Activated CD4-positive, alpha-beta T cell treated with anti-CD3 and anti-CD28 coated beads for 36 hours (primary cell): ENCODE measurements at places on chromosomes 1 and 21.
A peak's percentile ranks its signal among the peaks of the same experiment; 100 is the strongest.

DNA sequence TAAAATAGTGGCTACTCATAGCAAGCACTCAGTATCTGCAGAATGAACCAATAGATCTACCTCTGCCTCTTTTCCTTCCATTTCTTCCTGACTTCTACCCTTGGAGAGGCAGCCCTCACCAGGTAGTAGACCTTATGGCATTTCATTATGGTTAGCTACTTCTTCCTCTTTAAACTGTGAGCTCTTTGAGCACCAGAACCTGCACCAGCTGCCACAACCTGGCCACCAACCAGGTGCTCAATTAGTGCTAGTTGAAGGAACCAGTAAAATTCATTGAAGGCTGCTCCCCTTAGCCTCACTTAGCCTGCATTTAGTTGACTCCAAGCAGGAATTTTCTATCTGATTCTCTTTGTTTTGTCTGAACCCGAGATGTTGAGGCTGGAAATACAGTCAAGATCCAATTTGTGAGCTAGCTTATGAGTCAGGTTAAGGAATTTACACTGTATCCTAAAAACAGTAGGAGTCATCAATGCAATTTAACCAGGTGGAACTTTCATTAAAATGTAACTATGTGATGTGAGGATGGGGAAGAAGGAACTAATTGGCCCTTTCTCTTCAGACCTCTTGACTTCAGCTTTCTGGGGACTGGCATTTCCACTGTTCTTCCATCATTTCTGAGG lies 81.5 kb upstream of the UBE2U start:
- peaks cover 7% of the 10 kb centered on the region for H3K27me3 ChIP-seq
- H3K36me3 ChIP-seq: no peaks in the 10 kb centered on the region
- H3K27ac ChIP-seq: no peak overlapping the region
- H3K4me3 ChIP-seq: no peak overlapping the region
- no peak for DNase-seq

GRCh38 chr1:927234-927633 lies 3.5 kb downstream of the SAMD11 start:
- no peak for DNase-seq
- H3K27ac ChIP-seq: no peak overlapping the region
- peaks cover 4% of the 10 kb centered on the region for H3K4me1 ChIP-seq
- no peak overlapping the region for H3K4me3 ChIP-seq

DNA sequence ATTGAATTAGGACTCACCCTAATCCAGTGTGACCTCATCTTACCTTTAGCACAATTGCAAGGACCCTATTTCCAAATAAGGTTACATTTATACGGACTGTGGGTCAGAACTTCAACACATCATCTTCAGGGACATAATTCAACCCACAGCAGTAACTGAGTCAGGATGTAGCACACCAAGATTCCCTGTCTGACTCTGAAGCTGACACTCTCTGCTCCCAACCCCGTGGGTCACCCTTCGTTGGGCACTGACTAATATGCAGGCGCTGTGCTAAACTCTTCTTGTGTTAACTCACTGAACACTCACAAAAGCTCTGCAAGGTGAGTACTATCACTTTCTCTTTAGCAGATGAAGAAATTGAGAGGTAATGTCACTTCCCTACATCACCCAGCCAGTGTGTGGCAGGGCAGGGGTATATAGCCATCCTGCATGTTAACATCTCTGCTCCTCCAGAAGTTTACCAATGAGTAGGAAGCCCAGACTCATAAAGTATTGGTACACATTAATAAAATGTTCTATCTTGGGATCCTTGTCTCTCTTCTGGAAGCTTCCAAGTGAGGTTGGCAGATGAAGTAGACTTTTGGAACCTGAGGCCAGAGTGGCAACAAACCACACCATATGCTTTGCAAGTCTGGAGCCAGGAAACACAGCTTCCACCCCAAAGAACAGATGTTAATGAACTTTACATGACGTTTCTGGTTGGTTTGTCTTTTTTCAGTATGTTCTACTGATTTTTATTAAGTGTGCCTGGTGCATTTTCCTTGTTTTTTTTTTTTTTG lies 139.2 kb upstream of the KLHDC7A start:
- peaks cover 6% of the 10 kb centered on the region for H3K27me3 ChIP-seq
- H3K27ac ChIP-seq: no peak overlapping the region

GRCh38 chr1:48924099-48924498 lies 147.4 kb upstream of the BEND5 start:
- DNase-seq: no peak
- H3K36me3 ChIP-seq: no peaks in the 10 kb centered on the region
- no peak overlapping the region for H3K4me3 ChIP-seq
- H3K27me3 ChIP-seq: peaks cover 2% of the 10 kb centered on the region

GRCh38 chr1:198169672-198170071 lies 12.9 kb downstream of the NEK7 start:
- no peaks in the 10 kb centered on the region for H3K27me3 ChIP-seq
- peaks cover 96% of the 10 kb centered on the region for H3K4me1 ChIP-seq
- peak overlapping the region; percentile 13 for H3K4me3 ChIP-seq
- no peak for DNase-seq
- peaks cover 10% of the 10 kb centered on the region for H3K36me3 ChIP-seq

GRCh38 chr1:31843506-31843905 lies 27.7 kb upstream of the SPOCD1 start:
- H3K27me3 ChIP-seq: no peaks in the 10 kb centered on the region
- no peak overlapping the region for H3K4me3 ChIP-seq
- DNase-seq: no peak
- no peaks in the 10 kb centered on the region for H3K36me3 ChIP-seq
- peaks cover 46% of the 10 kb centered on the region for H3K4me1 ChIP-seq

- H3K4me1 ChIP-seq: no peaks in the 10 kb centered on the region
- no peak overlapping the region for H3K4me3 ChIP-seq
- peaks cover 7% of the 10 kb centered on the region for H3K27me3 ChIP-seq
- no peak for DNase-seq
- H3K27ac ChIP-seq: no peak overlapping the region
These were observed 173.7 kb downstream of the CLEC20A start for GRCh38 chr1:178323067-178323466.

- peaks cover 17% of the 10 kb centered on the region for H3K27me3 ChIP-seq
- no peak for DNase-seq
- no peak overlapping the region for H3K27ac ChIP-seq
- no peaks in the 10 kb centered on the region for H3K36me3 ChIP-seq
- peaks cover 17% of the 10 kb centered on the region for H3K4me1 ChIP-seq
- H3K4me3 ChIP-seq: no peak overlapping the region
These were observed 73.7 kb downstream of the LMO4 start for GRCh38 chr1:87402241-87403002.

GRCh38 chr1:179883745-179884138 lies 1.7 kb downstream of the TOR1AIP1 start:
- H3K36me3 ChIP-seq: peaks cover 25% of the 10 kb centered on the region
- H3K4me3 ChIP-seq: peak overlapping the region; percentile 87
- H3K27me3 ChIP-seq: no peaks in the 10 kb centered on the region
- H3K4me1 ChIP-seq: peaks cover 57% of the 10 kb centered on the region

- H3K27ac ChIP-seq: peak overlapping the region; percentile 2
- no peak overlapping the region for H3K4me3 ChIP-seq
- peaks cover 53% of the 10 kb centered on the region for H3K36me3 ChIP-seq
- H3K27me3 ChIP-seq: no peaks in the 10 kb centered on the region
- peak; percentile 23 for DNase-seq
These were observed 30.9 kb upstream of the CCDC17 start for GRCh38 chr1:45654540-45655280.

GRCh38 chr1:203320591-203321272 lies 15.4 kb downstream of the BTG2 start:
- peak overlapping the region; percentile 29 for H3K4me3 ChIP-seq
- peak overlapping the region; percentile 80 for H3K27ac ChIP-seq
- DNase-seq: peak; percentile 71
- H3K4me1 ChIP-seq: peaks cover 77% of the 10 kb centered on the region
- no peaks in the 10 kb centered on the region for H3K36me3 ChIP-seq

- no peaks in the 10 kb centered on the region for H3K4me1 ChIP-seq
- no peak overlapping the region for H3K4me3 ChIP-seq
- peaks cover 8% of the 10 kb centered on the region for H3K27me3 ChIP-seq
- H3K27ac ChIP-seq: no peak overlapping the region
- DNase-seq: no peak
These were observed 8.9 kb downstream of the MAP1LC3C start for GRCh38 chr1:241990040-241990439.

DNA sequence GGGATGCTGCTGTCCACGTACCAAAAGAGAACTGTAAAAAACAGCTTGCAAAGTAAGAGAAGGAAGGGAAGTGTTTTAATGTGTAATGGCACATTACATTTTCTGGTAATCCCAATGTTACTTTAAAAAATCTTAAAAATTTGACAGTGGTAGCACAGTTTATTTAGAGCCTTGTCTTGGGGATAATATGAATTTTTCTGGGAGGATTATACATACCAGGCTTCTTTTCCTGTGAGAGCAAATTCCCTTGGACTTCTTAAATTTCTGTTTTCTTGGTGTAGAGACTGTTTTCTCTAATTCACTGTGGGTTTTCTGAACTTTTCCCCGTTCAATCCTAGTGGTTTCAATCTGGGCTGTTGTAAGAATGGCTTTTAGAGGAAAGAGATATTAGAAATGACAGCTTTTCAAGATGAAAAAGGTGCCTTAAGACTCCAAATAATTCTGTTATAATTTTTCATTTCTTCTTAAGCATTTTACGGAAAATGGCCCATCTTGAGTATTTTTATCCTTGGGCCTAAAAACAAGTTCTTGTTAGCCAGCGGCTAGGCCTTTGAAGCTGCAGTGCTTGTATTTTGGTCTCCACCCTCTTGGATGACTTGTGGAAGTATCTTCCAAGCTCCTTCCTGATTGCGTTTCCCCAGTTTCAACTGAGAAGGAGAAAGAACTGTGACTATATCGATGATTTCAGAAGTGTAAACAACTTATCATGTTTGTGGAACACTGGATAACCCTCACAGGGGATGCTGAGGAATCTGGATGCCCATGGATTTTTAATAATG lies 70.0 kb downstream of the LEPR start:
- no peak for DNase-seq
- H3K27me3 ChIP-seq: no peaks in the 10 kb centered on the region
- no peaks in the 10 kb centered on the region for H3K36me3 ChIP-seq
- H3K4me3 ChIP-seq: no peak overlapping the region
- H3K27ac ChIP-seq: no peak overlapping the region
- H3K4me1 ChIP-seq: no peaks in the 10 kb centered on the region

DNA sequence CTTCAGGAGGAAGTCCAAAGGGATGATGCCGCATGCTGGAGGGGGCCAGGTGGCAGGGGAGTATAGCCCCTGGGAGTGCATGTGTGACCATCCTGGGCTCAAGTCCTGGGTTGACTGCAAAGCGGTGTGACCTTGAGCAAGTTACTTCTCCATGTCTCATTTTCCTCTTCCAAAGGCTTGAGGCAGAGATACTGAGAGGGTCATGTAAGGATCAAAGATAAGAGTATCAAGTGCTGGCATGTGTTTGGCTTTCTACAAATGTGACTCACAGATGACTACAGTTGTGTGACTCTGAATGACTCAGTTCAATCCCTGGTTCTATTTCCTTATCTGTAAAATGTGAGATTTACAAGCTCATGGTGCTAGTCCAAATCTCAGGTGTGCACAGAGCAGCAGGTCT lies 26.1 kb downstream of the PROK1 start:
- peaks cover 5% of the 10 kb centered on the region for H3K27me3 ChIP-seq
- H3K36me3 ChIP-seq: no peaks in the 10 kb centered on the region
- no peak for DNase-seq

- no peak for DNase-seq
- H3K27ac ChIP-seq: no peak overlapping the region
- peaks cover 22% of the 10 kb centered on the region for H3K36me3 ChIP-seq
These were observed 37.0 kb downstream of the BACH1 start for GRCh38 chr21:29335720-29336119.

DNA sequence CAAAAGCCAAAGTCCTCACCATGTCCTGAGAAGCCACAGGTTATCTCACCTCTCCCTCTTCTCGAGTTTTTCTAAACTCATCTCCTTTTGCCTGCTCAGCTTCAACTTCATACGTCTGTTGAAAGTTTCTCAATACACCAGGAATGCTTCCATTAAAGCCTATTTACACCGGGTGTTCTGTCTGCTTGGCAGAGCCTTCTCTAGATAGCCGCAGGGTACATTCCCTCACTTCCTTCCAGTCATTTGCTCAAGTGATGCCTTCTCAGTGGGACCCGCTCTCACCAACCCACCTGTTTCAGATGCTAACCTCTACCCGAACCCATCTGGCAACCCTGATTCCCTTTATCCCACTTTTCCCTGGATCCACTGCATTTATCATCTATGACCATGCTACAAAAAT lies 257.0 kb upstream of the ADGRL2 start:
- H3K36me3 ChIP-seq: no peaks in the 10 kb centered on the region
- no peak overlapping the region for H3K27ac ChIP-seq
- H3K27me3 ChIP-seq: no peaks in the 10 kb centered on the region
- no peak overlapping the region for H3K4me3 ChIP-seq
- H3K4me1 ChIP-seq: peaks cover 3% of the 10 kb centered on the region

- no peaks in the 10 kb centered on the region for H3K27me3 ChIP-seq
- no peak overlapping the region for H3K4me3 ChIP-seq
- H3K4me1 ChIP-seq: no peaks in the 10 kb centered on the region
- H3K36me3 ChIP-seq: no peaks in the 10 kb centered on the region
- no peak for DNase-seq
These were observed 37.5 kb downstream of the SPAG17 start for GRCh38 chr1:118147522-118147921.

DNA sequence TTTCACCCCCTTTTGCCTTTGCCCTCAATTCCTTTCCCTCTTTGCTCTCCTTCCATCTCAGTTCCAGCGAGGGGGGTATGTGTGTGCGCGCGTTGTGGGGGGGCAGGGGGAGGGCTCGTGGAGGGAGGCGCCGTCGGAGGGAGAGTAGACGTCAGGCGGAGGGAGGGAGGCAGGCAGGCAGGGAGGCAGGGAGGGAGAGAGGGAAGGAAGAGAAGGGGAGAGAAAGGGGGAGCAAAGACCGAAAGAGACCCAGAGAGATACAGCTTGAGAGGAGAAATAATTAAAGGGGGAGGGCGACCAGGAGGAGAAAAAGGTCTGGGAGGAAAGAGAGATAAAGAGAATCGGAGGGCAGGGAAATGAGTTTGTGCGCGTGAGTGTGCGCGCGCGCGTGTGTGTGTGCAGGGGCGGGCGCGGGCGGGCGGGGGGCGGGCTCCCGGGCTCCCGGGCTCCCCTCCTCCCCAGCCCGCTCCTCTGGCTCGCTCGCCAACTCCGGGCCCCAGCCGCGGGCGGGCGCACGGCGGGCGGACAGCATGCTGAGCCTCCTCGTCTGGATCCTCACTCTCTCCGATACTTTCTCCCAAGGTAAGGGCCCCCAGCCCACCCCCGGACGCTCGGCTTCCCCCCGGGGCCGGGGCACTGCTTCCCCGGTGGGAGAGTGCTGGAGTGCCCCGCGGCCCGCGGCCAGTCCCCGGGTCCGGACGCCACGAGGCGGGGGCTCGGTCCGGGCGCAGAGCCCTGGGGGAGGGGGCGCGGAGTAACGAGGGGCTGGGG lies at the start of gene KIRREL1:
Gene KIRREL1 (plus strand): TSS at position 499 of the 771 bp plus-strand sequence. CDS start 32 bp downstream, at position 531.
- peaks cover 39% of the 10 kb centered on the region for H3K27me3 ChIP-seq
- H3K4me1 ChIP-seq: peaks cover 6% of the 10 kb centered on the region
- H3K27ac ChIP-seq: no peak within 1 kb of the TSS
- H3K4me3 ChIP-seq: peak within 1 kb of the TSS; percentile 62
- DNase-seq: peak; percentile 33

- peaks cover 20% of the 10 kb centered on the region for H3K4me1 ChIP-seq
- no peak overlapping the region for H3K27ac ChIP-seq
These were observed 12.8 kb upstream of the OR2T10 start for GRCh38 chr1:248610301-248610700.
